ENCODE measurements at places on chromosomes 11 and 22. TPM values are rescaled to one million over a fixed set of nuclear protein-coding genes. Genes with fewer than 3 reads are reported as not detected.

Gene HARBI1
- total RNA-seq, result 4.5 TPM

Gene AIFM3
- total RNA-seq, result 0.45 TPM

Gene SERHL2
- 2.2 TPM for total RNA-seq

Gene MIAT
- total RNA-seq, result 0.72 TPM

Gene BAIAP2L2
- 3.2 TPM for total RNA-seq

Gene C1QTNF4
- total RNA-seq, result not detected

Gene NCR3LG1
- total RNA-seq, result 4.6 TPM

Gene BACE1
- 33.4 TPM for total RNA-seq

Measured in fibroblast of the aortic adventitia (primary cell).